ENCODE measurements at places on chromosomes 1 and 21.
A peak's percentile ranks its signal among the peaks of the same experiment; 100 is the strongest.

- no peak for DNase-seq
Measured at GRCh38 chr1:243233908-243234307, 21.2 kb downstream of the CEP170 start.

GRCh38 chr1:50060279-50060678, 36.5 kb upstream of the AGBL4 start:
- no peak for DNase-seq

- no peak for DNase-seq
Measured at GRCh38 chr1:229225331-229225782, 45.6 kb upstream of the RAB4A start.

DNA sequence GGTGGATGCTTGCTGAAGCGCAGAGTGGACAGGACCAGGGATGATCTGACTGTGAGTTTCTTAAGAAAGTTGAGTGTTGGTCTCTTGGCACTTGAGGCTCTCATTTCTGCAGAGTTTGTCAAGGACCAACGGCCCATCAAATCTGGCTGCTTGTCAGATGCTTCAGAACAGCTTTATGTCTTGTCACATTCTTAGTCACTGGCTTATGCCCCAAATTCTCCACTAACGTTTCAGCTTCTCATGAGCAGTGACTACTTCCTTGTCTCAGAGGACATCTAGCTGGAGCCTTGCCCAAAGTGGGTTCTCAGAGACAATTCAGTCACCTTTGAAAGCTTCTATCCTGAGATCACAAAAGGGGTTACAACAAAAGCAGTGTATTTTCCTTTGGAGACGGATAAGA, 92.3 kb downstream of the ST6GALNAC5 start:
- DNase-seq: no peak

DNA sequence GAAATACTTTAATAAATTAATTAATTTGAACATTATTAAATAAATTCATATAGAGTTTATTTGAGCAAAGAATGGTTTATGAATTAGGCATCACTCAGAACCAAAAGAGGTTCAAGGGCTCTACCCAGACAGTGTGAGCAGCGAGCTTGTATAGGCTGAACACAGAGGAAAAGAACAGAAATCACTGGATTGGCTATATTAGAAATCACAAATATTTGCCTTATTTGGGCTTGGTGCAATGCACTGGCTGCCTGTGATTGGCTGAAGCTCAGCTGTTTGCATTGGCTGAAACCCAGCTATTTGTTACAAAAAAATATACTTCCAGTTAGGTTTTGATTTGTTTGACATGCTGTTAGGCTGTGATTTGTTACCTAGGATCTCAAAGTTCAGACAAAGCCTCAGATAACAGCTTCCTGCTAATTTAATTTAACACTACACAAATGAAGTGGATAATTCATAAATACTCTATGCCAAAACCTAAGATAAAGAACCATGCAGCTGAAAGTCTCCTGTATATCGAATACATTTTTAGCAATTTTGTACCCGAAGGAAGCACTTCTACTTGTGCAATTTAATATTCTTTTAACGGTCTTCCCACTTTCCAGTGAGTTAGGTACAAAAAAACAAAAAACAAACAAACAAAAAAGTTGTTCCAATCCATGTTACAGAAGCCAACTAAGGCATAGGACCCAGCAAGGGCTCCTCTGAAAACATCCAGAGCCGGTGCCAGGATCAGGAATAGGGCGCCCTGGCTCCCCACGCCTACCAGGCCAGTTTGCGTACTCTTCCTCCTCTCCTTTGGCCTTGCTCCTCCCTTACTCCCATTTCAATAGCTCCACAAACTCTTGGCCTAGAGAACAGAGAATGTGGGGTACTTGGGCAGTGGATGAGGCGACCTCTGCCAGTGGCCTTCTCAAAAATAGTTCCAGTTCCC, 179.1 kb downstream of the DUSP10 start:
- no peak for DNase-seq

DNA sequence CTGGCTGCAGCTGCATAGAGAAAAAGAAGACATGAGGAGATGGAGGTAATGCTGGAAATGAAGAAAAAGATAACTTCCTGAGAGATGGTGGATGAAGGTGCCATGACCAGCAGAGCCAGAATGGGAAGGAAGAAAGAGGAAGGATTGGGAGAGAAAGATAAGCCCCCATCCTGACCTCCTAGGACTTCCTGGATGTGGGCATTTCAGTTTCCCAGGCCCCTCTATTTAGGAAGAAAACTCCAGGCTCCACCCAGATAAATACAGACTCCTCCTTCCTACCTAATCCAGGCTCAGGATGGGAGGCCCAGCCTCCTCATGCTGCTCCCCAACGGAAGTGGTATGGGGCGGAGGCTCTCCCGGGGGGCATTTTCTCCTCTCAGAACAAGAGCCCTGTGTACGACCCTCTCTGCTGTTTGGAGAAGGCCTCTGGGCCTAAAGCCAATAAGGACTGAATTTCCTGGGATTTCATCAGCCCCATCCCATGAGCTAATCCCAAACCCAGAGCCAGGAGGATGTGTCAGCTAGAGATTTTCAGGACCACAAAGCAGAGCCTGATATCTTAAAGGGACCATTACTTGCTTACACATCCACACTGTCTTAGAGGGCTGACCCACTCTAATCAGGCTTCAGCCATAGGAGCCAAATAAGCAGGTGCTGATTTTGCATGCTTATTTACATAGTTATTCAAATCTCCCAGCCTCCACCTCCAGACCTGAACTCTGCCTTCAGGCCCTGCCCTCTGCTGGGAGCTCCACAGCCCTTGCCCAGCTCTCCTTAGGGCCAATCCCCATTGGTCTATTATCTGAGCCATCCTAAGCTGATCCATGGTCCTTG, 5.1 kb upstream of the ARHGEF2 start:
- DNase-seq: no peak

GRCh38 chr1:229109320-229109761, 161.6 kb upstream of the RAB4A start:
- DNase-seq: no peak

- DNase-seq: peak; percentile 44
Measured at GRCh38 chr21:44299458-44300261, at the start of gene PFKL. Gene PFKL, plus strand, starts transcription at chr21:44300053. Its CDS starts 53 bp downstream, at chr21:44300106.

GRCh38 chr1:69272684-69273083, 295.0 kb upstream of the LRRC7 start:
- no peak for DNase-seq

GRCh38 chr1:169571450-169571849, 14.8 kb downstream of the F5 start:
- DNase-seq: no peak

DNA sequence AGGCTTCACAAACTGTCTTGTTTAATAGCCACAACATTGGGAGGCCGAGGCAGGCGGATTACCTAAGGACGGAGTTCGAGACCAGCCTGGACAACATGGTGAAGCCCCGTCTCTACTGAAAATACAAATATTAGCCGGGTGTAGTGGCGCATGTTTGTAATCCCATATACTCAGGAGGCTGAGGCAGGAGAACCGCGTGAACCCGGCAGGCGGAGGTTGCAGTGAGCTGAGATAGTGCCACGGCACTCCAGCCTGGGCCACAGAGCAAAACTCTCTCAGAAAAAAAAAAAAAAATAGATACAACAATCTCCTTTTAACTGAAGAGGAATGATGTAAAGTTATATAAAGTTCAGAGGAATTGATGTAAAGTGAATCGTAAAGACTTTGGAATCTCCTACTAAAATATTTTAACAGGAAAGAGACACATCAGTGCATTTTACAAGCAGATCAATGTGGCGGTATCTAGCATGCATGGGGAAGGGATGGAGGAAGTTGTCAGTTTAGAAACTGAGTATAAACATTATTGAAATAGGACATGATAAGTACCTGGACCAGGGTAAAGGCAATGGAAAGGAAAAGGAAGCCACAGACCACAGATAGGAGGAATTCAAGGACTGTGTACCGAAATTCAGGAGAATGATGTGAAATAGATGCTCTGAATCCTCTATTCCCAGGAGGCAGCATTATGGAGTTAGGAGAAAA, 41.5 kb downstream of the PTPRC start:
- no peak for DNase-seq

DNA sequence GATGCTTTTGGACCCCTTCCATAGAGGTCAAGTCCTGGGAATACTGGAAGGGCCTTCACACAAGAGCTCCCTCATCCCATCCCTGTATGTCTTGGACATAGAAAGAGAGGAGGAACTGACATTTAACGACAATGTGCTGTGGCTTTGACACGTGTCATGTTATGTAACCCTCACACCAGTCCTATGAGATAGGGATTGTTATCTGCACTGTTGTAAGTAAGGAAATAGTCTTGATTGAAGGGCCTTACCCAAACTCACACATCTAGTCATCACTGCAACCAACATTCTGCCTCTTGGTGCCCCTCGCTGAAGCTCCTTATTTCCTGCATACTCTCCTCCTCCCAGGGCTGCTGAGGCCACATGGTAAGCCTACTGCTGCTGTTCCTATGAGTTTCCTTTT, 63.7 kb upstream of the ANGPTL1 start:
- no peak for DNase-seq

DNA sequence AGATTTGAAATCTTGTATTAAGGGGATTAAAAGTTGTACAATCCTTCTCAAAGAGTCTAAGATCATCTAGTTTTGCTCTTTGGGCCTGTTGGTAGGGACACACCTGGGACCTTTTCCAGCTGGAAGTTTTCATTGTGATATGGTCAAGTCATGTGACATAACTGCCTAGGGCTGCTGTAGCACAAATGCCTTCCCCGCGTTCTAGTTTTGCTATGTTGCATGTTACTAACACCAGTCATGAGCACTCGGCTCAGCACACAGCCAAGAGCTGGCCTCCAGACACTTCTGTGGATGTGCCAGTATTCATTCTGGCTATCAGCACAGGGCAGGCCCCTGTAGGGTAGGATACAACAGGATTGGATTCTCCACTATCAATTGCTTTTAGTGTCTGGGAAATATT, 14.6 kb upstream of the FLG2 start:
- DNase-seq: no peak

DNA sequence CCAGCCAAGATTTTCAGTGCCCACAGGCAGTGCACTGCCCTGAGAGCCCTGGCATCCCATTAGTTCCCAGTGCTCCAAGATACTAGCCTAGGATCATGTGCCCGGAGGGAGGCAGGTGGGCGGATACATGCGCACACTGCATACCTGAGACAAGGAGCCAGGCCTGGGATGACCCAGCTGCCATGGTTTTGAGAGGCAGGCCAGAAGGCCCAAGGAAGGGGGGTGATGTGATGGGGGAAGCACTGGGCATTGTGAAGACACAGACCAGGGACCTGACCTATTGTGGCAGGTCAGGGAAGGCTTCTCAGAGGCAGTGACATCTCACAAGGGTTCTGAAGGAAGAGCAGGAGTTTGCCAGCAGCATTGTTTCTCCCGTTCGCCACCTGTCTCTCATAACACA, 3.6 kb downstream of the ZC3H12A start:
- DNase-seq: no peak

GRCh38 chr21:46323710-46324389, at the start of the genes C21orf58 and PCNT:
Gene C21orf58, minus strand, starts transcription at chr21:46323870. Its CDS starts 1,132 bp downstream, at chr21:46322738.
Gene PCNT, plus strand, starts transcription at chr21:46324156. Its CDS starts 73 bp downstream, at chr21:46324229.
- peak; percentile 93 for DNase-seq

- no peak for DNase-seq
Measured at GRCh38 chr1:117788014-117788413, 141.4 kb downstream of the GDAP2 start.

- DNase-seq: no peak
Measured at GRCh38 chr1:104807590-104807989, 1057.9 kb downstream of the AMY1C start.

GRCh38 chr1:9228609-9229008, 6.0 kb upstream of the H6PD start:
- DNase-seq: no peak

DNA sequence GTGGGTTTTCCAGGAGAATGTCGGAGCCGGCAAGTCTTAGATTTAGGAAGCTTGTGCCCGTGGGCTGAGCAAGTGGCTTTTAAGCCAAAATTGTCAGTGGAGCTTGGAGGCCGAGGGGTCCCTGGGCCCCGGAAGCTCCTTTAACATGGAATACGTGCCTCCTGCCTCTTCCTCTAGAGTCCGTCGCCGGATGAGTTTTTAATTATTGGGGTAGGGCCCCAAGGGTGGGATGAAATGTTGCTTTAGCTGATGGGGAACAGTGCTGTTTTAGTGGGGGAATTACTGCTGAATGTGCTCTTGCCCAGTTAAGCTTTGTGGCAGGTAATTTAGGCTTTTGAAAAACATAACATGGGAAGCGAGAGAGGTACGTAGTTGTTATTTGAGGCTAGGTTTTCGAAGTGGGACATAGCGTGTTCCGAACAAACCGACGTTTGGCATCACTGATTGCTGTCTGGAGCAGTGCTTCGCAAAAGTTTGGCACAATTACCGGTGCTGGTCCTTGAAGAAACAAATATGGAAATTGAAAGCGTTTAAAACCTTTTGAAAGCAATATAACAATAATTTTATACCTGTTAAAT, 786 bp downstream of the RPL5 start:
- DNase-seq: no peak

DNA sequence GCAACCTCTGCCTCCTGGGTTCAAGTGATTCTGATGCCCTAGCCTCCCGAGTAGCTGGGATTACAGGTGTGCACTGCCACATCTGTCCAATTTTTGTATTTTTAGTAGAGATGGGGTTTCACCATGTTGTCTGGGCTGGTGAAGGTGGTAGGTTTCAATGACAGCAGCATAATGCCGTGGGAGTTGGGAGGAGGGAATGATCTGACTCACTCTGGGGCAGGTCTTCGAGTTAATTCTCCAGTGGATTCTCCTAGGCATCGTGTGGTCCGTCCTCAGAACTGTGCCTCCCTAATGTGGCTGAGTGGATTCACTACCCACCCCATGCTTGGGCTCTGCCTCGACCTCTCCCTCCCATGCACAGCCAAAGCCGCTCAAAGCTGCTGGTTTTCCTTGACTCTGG, 1.7 kb upstream of the GPR37L1 start:
- DNase-seq: no peak

- no peak for DNase-seq
Measured at GRCh38 chr1:66197785-66198184, 336.2 kb upstream of the SGIP1 start.

DNA sequence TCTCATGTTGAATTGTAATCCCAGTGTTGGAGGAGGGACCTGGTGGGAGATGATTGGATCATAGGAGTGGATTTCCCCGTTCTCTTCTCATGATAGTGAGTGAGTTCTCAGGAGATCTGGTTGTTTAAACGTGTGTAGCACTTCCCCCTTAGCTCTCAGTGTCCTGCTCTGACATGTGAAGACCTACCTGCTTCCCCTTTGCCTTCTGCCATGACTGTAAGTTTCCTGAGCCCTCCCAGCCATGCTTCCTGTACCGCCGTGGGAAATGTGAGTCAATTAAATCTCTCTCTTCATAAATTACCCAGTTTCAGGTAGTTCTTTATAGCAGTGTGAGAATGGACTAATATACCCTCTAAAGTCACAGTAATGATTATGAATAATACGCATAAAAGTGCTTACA, 248.4 kb upstream of the LRRC7 start:
- no peak for DNase-seq

GRCh38 chr1:40703316-40703715, 11.8 kb downstream of the NFYC start:
- no peak for DNase-seq

DNA sequence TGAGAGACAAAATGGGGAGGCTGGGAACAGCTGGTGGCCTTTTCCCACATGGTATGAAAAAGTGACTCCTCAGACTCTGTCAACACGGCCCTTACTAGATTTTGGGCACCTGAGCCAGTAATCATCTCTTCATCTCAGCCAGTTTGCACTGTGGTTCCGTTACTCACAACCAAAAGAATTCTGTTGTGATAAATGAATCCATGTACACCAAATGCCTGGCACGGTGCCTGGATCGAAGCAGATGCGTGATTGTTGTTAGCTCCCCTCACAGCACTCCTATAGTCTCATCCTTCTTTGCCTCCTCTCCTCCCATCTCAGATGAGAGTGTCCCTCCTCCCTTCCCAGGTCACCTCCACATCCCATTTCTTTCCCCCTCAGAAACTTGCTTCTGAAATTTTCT, 57.9 kb upstream of the GJB5 start:
- no peak for DNase-seq

All from activated CD8-positive, alpha-beta memory T cell treated with anti-CD3 and anti-CD28 coated beads for 1 hour (primary cell).